NK-92 treated with Interleukin-12 subunit alpha and Interleukin-12 subunit beta, amount 100 ng/mL, for 24 hours (cell line): ENCODE measurements at places on chromosomes 16 and 17.

- peak; percentile 82 for DNase-seq
These were observed at the start of gene FBXL20 for GRCh38 chr17:39401412-39402243. Gene FBXL20, minus strand, starts transcription at chr17:39401626. Its CDS starts 224 bp downstream, at chr17:39401402.

DNA sequence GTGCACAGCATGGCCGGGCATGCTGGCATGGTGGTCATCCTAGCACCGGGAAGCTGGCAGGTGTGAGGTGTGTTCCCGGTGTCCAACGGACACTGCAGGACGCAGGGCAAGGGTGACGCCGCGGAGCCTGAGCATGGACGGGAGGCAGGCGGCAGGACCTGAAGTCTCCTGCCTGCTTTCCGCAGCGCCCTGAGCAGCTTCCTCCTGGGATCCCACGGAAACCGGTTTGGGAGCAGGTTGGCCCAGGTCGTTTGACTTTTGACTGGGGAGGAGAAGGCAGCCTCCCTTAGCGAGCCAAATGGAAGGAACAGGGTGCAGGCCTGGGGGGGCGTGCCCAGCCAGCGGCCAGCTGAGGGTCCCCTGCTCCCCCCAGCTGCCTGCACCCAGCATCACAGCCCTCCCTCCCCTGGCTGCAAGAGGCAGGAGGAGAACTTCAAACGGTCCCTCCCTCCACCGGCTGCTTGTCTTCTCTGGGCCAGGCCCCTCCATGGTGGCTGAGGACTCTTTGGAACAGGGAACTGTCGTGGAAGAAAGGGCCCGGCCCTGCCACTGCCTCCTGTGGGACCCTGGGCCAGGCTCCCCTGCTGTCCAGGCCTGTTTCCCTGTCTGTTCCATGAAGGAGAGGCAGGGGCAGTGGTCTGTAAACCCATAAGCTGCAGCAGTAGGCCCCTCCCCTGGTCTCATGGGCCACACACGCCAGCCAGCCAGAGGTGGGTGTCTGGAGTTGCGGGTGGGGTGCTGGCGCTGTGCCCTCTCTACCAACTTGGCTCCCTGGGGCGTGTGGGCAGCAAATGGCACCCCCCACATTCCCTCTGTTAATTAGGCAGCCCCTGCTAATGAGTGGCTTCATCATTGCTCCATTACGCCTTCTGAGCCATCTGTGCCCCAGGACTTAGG is 7.8 kb upstream of the ADGRG1 start:
- no peak for DNase-seq

GRCh38 chr17:36485805-36486203 is 677 bp upstream of the ZNHIT3 start:
- no peak for DNase-seq

DNA sequence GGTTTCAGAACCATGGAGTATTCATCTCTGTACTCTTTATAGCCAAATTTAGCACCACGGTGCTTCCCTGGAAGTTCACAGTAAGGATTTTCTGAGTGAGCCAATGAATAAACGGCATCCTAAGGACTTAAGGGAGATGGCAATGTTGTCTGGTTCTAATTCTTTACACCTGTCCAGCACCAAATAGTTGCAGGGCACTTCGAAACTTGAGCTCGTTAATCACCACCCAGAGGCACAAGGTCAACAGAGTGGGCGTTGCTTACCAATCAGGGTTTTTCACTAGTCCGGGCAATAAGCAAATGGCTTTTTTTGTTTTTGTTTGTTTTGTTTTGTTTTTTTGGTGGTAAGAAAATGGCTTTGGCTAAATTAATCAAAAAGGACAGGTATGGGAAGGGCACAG is 28.2 kb upstream of the TMEM220 start:
- no peak for DNase-seq

DNA sequence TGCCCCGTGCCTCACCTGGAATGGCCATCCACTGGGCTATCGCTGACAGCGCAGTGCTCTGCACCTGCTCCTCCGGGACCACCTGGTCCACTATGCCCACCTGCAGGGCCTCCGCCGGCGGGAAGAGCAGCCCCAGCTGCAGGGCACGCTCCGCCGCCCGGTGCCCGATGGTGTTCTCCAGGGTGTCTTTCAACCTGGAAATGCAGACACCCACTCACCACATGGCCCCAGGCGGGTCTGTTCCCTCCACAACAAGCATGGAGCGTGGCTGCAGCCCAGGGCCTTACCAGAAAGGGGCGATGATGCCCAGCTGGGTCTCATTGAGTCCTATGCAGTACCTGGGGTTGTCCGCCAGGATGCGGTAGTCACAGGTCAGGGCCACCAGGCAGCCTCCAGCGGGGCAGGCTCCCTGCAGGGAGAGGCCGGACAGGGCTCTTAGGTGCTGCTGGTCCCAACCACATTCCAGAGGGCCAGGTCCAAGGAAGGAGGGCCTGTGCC is 6.8 kb downstream of the DNASE1L2 start:
- no peak for DNase-seq

GRCh38 chr17:38554430-38555350 is 51.1 kb downstream of the SRCIN1 start:
- DNase-seq, result no peak

- DNase-seq, result no peak
These were observed 6.3 kb upstream of the CEP131 start for GRCh38 chr17:81228834-81229665.

DNA sequence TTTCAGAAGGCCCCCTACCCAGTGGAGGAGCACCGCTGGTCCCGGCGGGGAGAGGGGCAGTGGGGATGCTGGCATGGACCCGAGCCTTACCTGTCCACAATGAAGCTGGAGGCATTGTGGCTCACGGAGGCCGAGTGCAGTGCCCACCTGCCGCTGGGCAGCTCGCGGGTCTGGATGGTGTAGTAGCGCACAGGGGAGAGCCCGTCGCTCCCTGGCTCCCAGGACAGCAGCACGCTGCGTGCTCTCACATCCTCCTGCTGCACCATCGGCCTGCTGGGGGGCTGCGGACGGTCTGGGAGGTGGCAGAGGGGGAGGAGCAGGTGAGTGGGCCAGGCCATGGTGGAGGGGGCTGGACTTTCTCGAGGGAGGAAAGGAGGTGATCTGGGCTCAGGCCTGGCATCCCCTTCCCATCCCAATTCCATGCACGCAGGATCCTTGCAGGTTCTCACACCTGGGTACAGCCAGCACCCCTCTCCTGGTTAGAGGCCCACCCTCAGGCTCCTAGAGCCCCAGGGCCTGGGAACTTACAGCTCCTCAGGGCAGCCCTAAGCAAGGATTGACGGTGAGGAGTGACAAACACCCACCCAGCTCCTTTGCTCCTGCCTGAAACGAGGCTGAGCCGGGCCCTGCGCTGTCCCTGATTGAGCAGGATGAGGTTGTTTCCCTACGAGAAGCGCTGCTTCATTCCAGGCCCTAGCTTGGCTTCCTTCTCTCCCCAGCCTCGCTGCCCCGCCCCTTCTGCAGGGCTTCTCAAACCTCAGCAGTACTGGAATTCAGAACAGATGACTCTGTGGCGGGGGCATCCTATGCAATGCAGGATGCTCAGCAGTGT is 76.2 kb upstream of the CDC42EP4 start:
- no peak for DNase-seq

GRCh38 chr17:51814521-51814920 is 344.0 kb downstream of the CA10 start:
- no peak for DNase-seq

DNA sequence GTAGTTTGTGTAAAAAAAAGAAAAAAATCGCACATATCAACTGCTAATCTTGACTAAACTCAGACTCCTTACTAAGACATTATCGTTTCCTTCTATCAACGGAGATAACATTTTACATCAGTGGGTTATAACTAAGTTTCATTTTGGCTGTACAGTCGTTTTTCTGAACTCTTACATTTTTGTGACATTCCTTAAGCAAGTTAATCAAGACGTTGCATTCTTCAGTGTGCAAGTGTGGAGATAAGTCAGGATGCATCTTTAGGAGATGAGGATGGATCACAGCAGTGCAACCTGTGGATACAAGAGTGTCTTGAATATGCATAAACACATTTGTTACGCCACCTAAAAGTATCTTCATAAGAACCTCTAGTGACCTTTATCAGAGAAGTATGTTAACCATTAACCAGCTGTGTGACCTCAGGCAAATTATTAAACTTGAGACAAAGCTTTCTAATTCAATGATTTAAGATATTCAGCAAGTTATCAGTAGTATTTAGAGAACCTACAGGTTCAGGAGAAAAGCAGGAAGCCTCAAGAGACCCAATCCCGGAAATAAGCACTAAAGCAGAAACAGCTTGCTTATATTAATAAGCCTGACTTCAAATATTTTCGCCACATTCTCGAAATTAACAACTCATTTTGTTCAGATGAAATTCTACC is 9.4 kb downstream of the CMC2 start:
- no peak for DNase-seq

DNA sequence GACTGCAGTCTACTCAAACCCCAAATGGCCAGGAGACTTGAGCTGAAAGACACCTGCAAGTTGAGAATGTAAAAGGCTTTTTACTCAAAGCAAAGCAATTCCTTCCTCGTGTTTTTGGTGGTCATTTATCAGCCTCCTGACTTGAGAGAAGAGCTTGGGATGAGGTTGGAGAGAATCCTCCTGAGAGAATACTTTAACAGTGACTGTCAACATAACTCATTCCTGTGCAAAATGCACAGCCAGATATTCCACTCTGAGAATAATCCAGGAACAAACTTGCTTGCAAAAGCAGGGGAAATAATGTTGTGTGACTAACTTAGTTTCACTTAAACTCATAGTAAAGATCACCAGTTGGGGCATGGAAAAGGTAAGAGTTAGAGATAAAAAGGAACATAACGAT is 53.4 kb downstream of the SNTB2 start:
- no peak for DNase-seq

- no peak for DNase-seq
These were observed 10.5 kb upstream of the TIMP2 start for GRCh38 chr17:78935419-78936323.

DNA sequence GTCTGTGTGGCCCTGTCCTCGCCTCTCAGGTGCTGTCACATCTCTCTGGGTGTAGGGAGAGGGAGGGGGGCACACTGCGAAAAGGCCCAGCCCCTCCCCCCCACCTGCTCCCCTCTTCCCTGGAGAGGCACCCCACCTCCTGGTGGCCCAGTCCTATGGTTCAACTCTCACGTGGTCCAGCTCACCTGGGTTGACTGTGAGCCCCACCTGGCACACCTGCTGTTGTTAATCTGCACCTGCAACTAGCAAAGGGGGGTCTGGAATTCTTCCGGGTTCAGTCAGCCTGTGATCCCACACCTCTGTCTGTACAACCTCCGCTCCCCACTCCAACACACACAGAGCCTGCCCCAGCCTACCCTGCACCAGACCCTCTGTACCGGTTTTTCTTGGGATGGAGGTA is 2.0 kb upstream of the SYNGR2 start:
- no peak for DNase-seq

- DNase-seq, result no peak
These were observed 24.1 kb downstream of the HEATR9 start for GRCh38 chr17:35844547-35844946.

DNA sequence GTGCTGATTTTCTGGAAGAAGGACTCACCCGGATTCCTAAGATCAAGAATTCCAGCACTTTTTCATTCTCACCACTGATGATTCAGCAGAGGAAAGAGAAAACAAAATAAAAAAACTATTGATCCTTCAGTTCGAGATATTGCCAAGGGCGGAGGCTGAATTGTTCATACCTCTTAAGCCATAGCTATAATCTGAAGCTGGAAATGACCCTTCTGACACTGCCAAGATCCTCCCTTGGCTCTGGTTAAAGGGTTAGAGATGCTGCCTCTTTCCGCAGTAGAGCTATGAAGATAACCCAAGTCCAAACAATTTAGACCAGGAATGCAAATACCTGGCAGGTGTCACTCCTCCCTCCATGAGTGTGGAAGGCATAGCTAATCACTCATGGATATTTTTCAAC is 73.0 kb downstream of the TMEM114 start:
- no peak for DNase-seq

GRCh38 chr16:86965840-86966550 is 351.2 kb downstream of the C16orf95 start:
- DNase-seq, result no peak

GRCh38 chr16:83717814-83718213 is 90.0 kb upstream of the HSBP1 start:
- no peak for DNase-seq
